ENCODE measurements at places on chromosomes 4 and X.

GRCh38 chr4:1047106-1047975, 35.9 kb downstream of the FGFRL1 start:
- H3K36me3 ChIP-seq = no peaks in the 10 kb centered on the region
- peak overlapping the region; percentile 47 for H3K4me3 ChIP-seq
- no peaks in the 10 kb centered on the region for H3K4me1 ChIP-seq
- no peaks in the 10 kb centered on the region for H3K27me3 ChIP-seq
- no peak for DNase-seq
- no peak overlapping the region for H3K27ac ChIP-seq

DNA sequence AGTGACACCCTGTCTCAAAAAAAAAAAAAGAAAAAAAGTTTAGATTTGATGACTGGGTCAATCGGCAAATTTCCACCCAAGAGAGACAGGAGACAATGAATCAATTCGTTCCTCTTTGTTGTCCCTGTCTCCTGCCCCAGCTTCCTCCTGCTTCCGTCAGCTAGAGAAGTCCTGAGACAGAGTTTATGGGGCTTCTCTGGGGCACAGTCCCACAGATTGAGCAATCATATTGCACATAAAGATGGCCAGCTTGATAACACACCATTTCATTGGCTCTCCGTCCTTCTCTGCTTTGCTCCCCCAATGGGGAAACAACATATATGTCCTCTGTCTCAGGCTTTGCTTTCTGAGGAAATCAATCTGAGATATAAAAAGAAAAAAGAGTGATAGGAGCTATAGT, 78.4 kb upstream of the FUNDC1 start:
- no peak overlapping the region for H3K4me3 ChIP-seq
- H3K4me1 ChIP-seq = no peaks in the 10 kb centered on the region
- no peak for DNase-seq
- no peaks in the 10 kb centered on the region for H3K27me3 ChIP-seq

DNA sequence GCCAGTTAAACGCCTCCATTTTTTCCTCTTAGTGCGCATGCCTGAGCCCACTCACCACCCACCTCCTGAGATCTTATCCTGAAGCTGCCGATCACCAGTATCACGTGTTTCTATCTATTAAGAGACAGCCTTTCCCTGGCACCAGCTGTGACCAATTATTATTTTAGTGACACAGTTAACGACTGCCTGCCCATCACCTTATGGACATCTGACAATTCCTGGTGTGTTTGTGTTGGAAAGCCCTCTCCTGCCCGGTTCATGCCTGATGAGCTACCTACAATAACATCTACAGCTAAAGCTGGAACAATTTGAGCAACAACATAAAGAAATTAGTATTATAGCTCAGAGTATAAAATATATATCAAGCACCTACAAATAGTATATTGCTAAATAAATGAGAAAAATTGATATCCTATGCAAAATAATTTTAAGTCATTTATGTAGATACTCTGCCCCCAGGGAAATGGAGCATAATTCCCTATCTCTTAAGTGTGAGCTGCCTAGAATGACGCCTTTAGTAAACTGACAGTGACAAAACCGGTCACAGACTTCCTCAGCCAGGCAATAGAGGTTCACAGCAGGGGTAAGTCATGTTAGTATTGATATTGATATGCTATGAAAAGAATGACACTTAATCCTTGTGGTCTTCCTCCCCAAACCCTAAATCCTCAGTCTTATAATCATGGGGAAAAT, 862.2 kb downstream of the TRAM1L1 start:
- no peak overlapping the region for H3K27ac ChIP-seq
- no peaks in the 10 kb centered on the region for H3K27me3 ChIP-seq

- no peak for DNase-seq
- no peaks in the 10 kb centered on the region for H3K36me3 ChIP-seq
- H3K27ac ChIP-seq = no peak overlapping the region
- H3K4me1 ChIP-seq = no peaks in the 10 kb centered on the region
- H3K4me3 ChIP-seq = no peak overlapping the region
- H3K27me3 ChIP-seq = no peaks in the 10 kb centered on the region
These were observed 18.5 kb downstream of the IGFBP7 start for GRCh38 chr4:57091657-57092162.

- no peak overlapping the region for H3K4me3 ChIP-seq
- H3K27me3 ChIP-seq = no peaks in the 10 kb centered on the region
- DNase-seq = no peak
- peak overlapping the region; percentile 86 for H3K27ac ChIP-seq
These were observed 18.8 kb upstream of the MXD4 start for GRCh38 chr4:2280531-2281300.

DNA sequence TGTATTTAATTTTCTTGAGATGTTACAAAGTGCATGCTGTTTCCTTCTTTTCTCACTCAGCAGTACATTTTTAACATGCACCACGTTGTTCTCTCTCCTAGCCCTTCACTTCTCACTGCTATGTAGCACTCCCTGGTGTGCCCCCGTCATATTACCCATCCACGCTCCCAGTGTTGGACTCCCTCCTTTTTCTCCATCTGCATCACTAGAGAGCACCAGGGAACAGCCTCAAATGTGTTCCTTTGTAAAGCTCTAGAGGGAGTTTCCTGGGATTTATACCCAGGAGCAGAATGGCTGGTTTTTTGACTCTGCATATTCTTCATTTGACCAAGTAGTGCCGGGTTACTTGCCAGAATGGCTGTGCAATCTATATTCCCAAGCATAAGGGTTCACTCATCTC, 240.3 kb upstream of the ANXA3 start:
- no peaks in the 10 kb centered on the region for H3K27me3 ChIP-seq
- H3K36me3 ChIP-seq = no peaks in the 10 kb centered on the region
- H3K27ac ChIP-seq = no peak overlapping the region
- peaks cover 16% of the 10 kb centered on the region for H3K4me1 ChIP-seq

- no peaks in the 10 kb centered on the region for H3K36me3 ChIP-seq
- H3K4me1 ChIP-seq = no peaks in the 10 kb centered on the region
- no peaks in the 10 kb centered on the region for H3K27me3 ChIP-seq
- no peak overlapping the region for H3K4me3 ChIP-seq
- DNase-seq = no peak
- H3K27ac ChIP-seq = no peak overlapping the region
These were observed 42.6 kb downstream of the CHRNA9 start for GRCh38 chr4:40377512-40378365.

GRCh38 chrX:136097871-136098805, 49.2 kb upstream of the FHL1 start:
- no peaks in the 10 kb centered on the region for H3K4me1 ChIP-seq
- H3K27me3 ChIP-seq = no peaks in the 10 kb centered on the region
- H3K27ac ChIP-seq = no peak overlapping the region
- DNase-seq = no peak
- no peak overlapping the region for H3K4me3 ChIP-seq

GRCh38 chrX:28398342-28398741, 188.9 kb upstream of the IL1RAPL1 start:
- H3K4me3 ChIP-seq = no peak overlapping the region
- no peaks in the 10 kb centered on the region for H3K27me3 ChIP-seq
- H3K27ac ChIP-seq = no peak overlapping the region
- DNase-seq = no peak
- H3K4me1 ChIP-seq = no peaks in the 10 kb centered on the region
- no peaks in the 10 kb centered on the region for H3K36me3 ChIP-seq
